Suppressor macrophage treated with lipopolysaccharide for 4 hours (primary cell): ENCODE measurements at places on chromosomes 7 and 10.
A peak's percentile ranks its signal among the peaks of the same experiment; 100 is the strongest.

DNA sequence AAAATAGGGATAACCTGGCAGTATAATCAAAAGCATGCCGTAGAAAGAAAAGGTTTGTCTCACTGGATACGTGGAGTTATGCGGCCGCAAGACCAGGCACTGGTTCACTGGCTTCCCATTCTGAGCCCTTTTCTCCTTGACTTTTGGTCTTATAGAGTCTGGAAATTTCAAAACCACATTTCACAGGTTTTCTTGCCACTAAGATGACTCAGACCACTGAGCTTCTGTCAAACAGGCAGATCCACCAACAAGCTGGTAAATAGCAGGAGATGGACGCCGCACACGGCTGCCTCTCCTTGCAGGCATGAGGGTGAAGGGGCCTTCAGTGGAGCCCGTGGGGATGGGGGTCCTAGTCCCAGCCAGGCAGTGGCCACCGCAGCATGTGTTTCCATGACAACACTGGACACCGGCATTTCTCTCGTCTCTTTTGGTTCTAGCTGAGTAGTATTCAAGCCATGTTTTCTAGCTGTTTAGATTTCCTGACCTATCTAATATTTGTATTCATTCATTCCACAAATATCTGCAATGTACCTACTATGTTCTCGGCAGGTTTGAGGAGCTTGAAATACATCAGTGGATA, 55.5 kb downstream of the KLF6 start:
- peak; percentile 61 for DNase-seq

- DNase-seq, result no peak
Observed at GRCh38 chr10:42969147-42969546, 107.7 kb upstream of the RET start.

DNA sequence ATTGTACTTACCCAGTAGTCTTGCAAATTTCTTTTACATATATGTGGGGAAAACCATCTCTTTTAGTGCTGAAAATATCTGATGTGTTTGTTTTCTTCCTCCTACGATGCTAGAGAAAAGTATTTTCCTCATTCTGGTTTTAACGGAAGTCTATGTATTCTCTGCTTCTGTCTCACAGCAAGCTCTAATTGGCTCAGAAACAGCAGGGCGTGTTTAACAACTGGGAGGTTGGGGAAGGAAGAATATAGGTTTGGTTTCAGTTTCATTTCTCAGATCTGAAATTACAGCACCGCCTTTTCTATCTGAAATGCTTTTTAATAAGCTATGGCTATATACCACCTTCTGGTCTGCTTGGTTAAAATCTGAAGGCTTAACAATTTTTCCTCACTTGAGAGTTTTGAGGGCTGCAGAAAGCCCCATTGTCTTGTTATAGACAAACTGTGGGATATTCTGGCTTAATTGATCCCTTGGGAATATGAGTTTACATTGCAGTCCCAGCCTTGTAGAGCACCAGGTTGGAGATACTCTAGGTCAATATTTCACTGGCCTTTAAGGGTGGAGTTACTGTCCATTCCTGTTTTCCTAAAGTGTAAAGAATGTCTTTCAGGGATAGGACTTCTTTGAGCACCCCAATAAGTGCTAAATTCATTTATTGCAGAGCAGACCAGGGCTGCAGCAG, at the start of gene SAMD9:
TSS of gene SAMD9 (minus strand) at position 128 of the 679 bp plus-strand sequence. CDS start 11,882 bp downstream, outside the sequence.
- DNase-seq, result peak; percentile 95

DNA sequence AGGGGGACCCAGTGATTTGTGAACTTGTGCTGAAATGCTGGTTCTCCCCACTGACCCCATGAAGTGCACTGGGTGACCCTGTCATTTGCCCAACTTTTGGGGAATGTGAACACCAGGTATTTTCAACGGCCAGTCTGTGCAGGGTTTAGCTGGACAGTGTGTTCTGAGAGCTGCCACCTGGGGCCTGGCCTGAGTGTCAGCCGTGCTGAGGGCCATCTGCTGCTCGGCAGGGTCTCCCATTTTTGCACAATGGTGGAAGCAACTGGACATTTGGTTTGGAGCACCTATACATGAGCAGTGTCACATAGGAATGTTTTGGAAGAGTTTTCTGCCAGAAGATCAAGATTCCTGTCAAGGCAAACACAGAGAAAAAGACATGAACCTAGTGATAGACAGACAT, 5.2 kb downstream of the CHN2 start:
- no peak for DNase-seq

DNA sequence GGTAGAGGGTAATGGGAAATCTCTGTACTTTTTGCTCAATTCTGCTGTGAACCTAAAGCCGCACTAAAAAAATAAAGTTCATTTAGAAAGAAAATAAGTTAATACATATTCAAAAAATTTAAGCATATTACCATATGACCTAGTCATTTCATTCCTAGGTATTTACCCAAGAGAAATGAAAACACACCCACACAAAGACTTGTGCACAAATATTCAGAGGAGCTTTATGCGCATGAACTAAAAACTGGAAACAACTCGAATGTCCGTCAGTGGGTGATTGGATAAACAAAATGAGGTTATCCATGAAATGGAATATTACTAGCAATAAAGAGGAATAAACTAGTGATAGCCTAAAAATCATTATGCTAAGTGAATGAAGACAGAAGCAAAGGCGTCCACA, 62.6 kb upstream of the ZNRF2 start:
- no peak for DNase-seq

DNA sequence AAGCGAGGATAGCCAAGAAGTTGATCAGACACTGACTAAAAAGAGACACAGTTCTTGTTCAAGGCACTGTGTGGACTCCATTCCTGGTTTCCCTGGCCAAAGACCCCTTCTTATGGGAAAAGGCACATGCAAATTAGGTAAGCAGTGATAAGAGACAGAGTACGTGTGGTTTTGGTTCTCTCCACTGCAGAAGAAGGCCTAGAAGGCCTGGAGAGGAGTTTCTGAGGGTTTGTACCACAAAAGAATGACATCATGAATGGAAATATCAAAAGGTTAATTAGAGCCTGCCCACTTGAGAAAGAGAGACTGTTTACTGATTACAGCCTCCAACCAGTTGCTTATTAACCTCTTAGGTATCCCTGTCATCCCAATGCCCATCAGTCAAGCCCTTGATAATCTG, 137.5 kb downstream of the ZNF365 start:
- no peak for DNase-seq

DNA sequence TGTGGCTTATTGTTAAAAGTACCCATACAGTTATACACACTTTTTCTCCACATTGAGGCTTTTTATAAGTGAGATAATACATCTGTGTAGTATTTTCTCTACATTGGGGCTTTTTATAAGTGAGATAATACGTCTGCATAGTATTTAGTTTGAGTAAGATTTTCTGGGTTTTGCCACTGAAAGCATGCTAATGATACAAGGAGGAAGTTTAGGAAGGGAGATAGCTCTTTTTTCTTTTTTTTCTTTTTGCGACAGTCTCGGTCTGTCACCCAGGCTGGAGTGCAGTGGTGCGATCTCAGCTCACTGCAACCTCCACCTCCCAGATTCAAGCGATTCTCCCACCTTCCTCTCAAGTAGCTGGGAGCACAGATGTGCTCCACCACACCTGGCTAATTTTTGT, 13.3 kb downstream of the FAM107B start:
- DNase-seq, result no peak

GRCh38 chr7:4634166-4634565, 47.9 kb upstream of the FOXK1 start:
- peak; percentile 24 for DNase-seq

DNA sequence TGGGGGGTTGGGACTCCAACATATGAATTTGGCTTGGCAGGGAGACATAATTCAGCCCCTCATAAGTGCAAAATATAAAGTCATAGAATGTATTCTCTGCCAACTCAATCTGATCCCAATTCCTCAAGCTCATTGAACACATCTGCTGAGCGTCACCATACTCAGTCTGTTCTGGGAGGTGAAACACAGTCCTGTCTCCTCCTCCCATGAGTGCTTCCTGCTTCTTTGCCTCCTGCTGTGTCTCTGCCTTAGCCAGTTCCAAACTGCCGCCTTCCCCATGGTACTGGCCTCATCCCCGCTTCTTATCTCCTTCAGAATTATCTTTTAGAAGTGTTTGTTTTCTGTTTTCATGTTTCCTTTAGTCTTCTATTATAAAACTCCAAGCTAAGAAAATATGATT, 365.5 kb downstream of the TNS3 start:
- DNase-seq, result no peak
